ENCODE measurements at places on chromosomes 7 and 10.

- no peak for DNase-seq
Observed at GRCh38 chr7:127677433-127678230, 25.6 kb downstream of the SND1 start.

DNA sequence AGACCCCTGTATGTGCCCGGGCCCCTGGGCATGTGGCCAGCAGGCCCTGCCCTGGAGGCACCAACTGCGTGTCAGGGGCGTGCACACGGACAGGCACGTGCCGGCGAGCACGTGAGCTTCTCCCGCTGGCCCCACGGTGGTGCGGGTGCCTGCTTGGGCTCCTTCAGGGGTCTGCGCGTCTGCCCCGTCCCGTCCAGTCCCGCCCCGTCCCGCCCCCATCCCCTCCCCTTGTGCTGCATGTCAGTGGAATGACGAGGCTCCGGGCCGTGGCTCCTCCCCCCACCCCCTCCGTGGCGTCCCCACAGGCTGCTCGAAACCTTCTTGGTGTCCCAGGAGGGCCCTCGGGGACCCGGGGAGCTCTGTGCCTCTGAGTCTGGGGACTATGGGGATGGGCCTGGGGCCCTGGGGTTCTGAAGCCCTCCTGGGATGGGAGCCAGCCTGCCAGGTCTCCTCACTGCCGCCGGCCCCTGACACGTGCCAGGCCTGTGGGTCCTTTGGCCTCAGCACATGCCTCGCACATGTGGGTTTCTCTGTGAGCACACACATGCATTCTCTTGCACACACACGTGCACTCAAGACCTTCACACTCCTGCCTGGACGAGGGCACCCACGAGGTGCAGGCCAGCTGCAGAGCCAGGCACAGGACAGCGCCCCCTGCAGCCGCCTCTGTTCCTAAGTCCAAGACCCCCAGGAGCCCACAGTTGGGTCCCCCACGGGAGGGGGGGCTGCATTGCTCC is 27.5 kb upstream of the AMZ1 start:
- no peak for DNase-seq

- no peak for DNase-seq
Observed at GRCh38 chr10:49254556-49255318, 44.2 kb upstream of the C10orf71 start.

- no peak for DNase-seq
Observed at GRCh38 chr7:17871815-17872533, 68.3 kb downstream of the SNX13 start.

DNA sequence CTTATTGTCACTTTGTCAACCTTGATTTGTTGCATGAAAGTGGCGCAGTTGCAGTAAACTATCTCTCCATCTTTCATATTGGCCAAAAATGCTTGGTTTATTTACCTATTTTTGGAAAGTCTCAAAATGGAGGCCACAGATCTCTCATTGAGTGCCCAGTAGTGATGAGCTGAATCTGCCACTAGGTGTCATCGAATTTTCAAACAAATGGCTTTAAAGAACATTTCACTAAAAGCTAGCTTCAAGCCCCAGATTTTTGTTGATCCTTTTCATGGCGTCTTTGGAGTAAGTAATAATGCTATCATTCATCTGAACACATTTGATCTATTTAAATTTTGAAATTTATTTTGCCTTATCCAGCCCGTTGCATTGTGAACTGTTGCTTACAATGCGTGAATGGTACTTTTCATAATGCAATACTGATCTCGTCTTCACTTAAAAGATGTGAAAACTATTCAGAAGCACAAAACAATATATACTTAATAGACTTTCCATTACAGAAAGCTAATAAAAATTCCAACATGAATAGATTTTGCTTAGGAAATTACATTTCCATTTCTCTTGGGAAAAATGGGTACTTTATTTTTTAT is 236.2 kb downstream of the DNAJB9 start:
- DNase-seq: no peak

GRCh38 chr10:49217645-49218044 is 29.5 kb upstream of the TMEM273 start:
- DNase-seq: no peak

- DNase-seq: no peak
Observed at GRCh38 chr10:119539359-119539825, 3.1 kb downstream of the RGS10 start.

DNA sequence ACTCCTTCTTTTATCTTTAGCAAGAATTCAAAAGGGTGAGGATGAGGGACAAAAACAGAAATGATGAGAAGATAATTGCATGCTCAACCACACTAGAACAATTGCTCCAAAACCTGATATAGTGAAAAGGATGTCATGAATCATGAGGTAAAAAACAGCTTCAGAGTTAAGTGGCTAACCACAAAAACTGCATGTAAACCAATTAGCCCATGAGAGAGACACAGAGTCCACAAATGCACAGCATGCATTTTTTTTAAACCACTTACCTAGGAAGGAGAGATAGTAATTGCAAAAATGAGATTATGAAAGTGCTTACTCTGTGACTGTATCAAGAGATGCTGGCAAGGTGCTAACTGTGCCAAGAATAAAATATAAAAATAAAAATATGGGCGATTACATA is 132.9 kb downstream of the MBL2 start:
- peak; percentile 2 for DNase-seq

DNA sequence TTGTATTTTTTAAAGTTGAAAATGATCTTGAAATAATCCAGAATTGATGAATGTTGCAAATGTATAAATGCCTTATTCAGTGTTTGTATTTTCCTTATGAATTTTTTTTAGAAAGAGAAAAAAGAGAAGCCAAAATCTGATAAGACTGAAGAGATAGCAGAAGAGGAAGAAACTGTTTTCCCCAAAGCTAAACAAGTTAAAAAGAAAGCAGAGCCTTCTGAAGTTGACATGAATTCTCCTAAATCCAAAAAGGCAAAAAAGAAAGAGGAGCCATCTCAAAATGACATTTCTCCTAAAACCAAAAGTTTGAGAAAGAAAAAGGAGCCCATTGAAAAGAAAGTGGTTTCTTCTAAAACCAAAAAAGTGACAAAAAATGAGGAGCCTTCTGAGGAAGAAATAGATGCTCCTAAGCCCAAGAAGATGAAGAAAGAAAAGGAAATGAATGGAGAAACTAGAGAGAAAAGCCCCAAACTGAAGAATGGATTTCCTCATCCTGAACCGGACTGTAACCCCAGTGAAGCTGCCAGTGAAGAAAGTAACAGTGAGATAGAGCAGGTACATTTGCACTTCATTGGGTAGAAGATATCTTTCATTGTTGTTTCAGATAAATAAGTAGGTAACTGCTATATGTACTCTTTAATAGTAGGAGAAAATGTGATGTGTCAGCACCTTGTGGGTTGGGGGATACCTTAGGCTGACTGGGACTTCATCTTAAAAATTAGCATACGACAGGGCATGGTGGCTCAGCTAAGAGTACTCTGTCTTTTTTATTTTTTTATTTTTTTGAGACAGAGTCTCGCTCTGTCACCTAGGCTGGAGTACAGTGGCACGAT is 3.9 kb downstream of the DDX21 start:
- no peak for DNase-seq

GRCh38 chr7:38187794-38188440 is 9.9 kb downstream of the STARD3NL start:
- DNase-seq: no peak

GRCh38 chr7:32942415-32943251 is 14.6 kb upstream of the FKBP9 start:
- peak; percentile 86 for DNase-seq

- DNase-seq: no peak
Observed at GRCh38 chr7:131723926-131724325, 167.5 kb upstream of the PODXL start.

- DNase-seq: no peak
Observed at GRCh38 chr10:69814251-69814650, 12.5 kb downstream of the COL13A1 start.

- no peak for DNase-seq
Observed at GRCh38 chr10:26291721-26292480, 75.3 kb downstream of the GAD2 start.

GRCh38 chr10:78658645-78659597 is 409.8 kb upstream of the ZMIZ1 start:
- no peak for DNase-seq

DNA sequence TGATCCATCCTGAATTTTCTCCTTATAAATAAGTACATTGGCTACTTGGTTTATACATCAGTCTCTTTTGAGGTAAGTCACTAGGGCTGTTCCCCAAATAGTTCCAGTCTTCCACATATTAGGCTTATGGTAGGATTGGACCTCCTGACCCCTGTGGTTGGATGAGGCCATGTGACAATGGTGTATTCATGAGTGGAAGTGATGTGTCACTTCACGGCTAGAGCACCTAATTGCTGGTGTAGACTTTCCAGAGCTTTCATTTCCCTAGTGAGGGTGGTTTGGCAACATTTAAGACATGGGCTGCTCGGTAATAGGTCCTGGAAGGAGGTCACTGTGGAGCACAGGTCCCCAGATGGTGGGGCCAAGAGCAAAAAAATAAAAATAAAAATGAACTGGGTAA is 141.2 kb upstream of the ABCB5 start:
- no peak for DNase-seq

- DNase-seq: no peak
Observed at GRCh38 chr7:116327752-116328151, 117.4 kb downstream of the TES start.

DNA sequence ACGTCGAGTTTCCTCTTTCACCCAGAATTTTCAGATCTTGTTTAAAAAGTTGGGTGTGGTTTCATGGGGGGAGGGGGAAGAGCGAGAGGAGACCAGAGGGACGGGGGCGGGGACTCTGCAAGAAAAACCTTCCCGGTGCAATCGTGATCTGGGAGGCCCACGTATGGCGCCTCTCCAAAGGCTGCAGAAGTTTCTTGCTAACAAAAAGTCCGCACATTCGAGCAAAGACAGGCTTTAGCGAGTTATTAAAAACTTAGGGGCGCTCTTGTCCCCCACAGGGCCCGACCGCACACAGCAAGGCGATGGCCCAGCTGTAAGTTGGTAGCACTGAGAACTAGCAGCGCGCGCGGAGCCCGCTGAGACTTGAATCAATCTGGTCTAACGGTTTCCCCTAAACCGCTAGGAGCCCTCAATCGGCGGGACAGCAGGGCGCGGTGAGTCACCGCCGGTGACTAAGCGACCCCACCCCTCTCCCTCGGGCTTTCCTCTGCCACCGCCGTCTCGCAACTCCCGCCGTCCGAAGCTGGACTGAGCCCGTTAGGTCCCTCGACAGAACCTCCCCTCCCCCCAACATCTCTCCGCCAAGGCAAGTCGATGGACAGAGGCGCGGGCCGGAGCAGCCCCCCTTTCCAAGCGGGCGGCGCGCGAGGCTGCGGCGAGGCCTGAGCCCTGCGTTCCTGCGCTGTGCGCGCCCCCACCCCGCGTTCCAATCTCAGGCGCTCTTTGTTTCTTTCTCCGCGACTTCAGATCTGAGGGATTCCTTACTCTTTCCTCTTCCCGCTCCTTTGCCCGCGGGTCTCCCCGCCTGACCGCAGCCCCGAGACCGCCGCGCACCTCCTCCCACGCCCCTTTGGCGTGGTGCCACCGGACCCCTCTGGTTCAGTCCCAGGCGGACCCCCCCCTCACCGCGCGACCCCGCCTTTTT is at the start of gene VIM:
Gene VIM (plus strand): TSS at position 151 of the 925 bp plus-strand sequence. CDS start 1,182 bp downstream, outside the sequence.
- DNase-seq: no peak

DNA sequence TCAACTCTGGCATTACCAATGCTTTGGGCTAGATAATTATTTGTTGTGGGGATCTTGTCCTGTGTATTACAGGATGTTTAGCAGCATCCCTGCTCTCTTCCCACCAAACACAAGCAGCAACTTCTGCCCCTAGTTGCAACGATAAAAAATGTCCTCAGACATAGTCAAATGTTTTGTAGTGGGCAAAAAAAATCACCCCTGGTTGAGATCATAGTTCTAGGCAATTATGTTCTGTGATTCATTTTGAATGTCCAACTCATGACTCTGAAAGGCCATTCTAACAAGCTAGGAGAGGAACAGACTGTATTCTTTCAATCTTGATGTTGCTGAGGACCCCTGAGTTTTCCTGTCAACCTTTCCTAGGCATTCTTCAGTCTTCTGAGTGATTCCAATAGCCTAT is 79.5 kb downstream of the RTKN2 start:
- no peak for DNase-seq

DNA sequence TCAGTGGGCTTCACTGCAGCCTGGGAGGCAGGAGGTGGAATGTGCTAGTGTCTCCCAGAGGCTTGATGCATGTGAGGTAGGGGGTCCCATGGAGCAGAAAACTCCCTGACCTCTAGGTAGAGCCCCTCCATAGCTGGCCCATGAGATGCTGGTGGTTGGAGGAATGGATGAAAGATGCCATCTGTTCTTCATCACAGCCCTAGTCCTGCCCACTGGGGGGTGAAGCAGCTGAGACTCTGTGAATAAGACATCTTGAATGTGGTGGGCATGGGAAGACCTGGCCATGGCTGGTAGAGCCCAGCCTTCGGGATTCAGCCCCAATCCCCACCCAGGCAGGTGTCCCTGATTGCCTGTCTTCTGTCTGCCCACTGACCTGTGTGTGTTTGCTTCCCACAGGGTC is 92.5 kb downstream of the COL13A1 start:
- DNase-seq: no peak

DNA sequence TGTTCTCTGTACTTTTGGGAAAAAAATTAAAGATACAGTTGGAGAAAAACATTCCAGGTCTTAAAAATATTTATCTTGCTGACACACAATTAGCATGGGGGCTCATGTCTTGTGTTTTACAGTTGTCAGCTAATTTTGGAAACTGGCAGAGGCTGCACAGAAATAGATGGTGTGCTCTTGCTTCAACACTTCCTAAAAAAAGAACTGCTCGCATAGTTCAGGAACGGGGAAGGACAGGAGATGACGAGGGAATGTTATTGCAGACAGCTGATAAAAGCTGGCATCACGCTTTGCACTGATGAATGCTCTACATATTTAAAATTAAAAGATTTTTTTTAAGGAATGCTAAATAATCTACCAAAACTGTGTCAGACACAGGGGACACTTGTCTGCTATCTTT is 103.5 kb upstream of the CELF2 start:
- DNase-seq: no peak

DNA sequence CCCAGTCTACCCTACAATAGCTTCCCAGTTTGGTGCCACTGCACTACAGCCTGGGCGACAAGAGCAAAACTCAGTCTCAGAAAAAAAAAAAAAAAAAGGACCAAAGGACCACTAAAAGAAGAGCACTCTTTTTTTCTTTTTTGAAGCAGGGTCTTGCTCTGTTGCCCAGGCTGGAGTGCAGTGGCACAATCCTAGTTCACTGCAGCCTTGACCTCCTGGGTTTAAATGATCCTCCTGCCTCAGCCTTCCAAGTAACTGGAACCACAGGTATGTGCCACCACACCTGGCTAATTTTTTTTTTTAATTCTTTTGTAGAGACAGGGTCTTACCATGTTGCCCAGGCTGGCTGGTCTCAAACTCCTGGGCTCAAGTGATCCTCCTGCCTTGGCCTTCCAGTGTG is 14.0 kb downstream of the PLAU start:
- no peak for DNase-seq

- peak; percentile 26 for DNase-seq
Observed at GRCh38 chr7:117777335-117778142, 95.7 kb downstream of the CTTNBP2 start.

Data from NCI-H345 (cell line).